SW480 (cell line): ENCODE measurements at places on chromosomes 5 and 9.

GRCh38 chr9:133696071-133696472, 42.1 kb downstream of the SARDH start:
- DNase-seq: no peak

- no peak for DNase-seq
Observed at GRCh38 chr5:78103232-78103918, 191.1 kb downstream of the AP3B1 start.

DNA sequence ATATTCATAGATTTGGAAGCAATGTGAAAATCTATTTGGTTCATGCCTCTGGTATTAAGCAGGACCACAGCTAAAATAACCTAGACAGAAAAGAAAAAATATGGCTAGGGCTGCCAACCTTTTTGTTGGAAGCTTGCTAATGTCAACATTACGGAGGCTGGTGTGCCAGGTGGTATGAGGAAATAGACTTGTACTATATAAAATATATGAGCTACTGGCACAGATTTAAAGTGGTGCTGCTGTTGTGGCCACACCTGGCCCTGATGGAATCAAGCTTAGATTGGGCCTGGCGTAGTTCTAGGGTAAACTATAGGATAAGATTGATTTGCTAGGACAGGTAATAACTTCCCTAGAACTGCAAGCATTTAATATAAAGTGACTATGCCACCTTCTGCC, 10.6 kb upstream of the PARP8 start:
- no peak for DNase-seq

- no peak for DNase-seq
Observed at GRCh38 chr5:140234377-140234989, 59.5 kb downstream of the CYSTM1 start.

DNA sequence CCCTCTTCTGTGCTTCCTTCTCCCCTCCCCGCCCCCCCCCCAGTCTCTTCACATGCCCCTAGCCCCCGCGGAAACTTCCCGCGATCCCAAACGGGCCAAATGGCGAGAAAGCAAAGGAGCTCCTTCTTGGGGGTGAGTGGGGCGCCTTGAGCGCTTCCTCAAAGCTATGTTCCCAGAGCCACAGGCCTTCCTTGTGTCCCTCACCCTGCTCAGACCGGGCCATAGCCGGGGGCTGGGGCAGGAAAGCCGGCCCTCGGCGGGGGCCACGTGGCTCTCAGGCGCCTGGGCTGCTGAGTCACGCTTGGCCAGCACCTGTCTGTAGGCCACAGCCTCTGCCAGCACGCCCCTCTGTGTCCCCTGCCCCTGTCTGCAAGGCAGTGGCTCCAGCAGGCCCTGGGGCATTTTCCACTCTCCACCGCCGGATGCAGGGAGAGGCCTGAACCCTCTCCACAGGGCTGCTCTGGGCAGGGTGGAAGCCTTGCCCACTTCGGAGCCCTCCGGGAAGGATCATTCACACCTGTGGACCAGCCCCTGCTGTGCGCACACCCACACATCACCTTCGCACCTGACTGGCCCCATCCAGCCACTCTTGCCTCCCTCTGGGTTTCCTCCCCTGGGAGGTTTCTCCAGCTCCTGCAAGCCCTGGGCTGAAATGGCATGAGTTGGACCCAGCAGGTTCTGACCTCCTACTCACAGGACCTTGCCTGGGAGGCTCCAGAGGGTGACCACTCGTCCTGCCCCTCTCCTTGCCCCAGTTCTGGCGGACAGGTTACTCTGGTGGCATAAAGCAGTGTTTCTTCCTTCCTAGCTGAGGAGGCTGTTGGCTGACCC, 1.2 kb upstream of the SQSTM1 start:
- DNase-seq: peak; percentile 92

DNA sequence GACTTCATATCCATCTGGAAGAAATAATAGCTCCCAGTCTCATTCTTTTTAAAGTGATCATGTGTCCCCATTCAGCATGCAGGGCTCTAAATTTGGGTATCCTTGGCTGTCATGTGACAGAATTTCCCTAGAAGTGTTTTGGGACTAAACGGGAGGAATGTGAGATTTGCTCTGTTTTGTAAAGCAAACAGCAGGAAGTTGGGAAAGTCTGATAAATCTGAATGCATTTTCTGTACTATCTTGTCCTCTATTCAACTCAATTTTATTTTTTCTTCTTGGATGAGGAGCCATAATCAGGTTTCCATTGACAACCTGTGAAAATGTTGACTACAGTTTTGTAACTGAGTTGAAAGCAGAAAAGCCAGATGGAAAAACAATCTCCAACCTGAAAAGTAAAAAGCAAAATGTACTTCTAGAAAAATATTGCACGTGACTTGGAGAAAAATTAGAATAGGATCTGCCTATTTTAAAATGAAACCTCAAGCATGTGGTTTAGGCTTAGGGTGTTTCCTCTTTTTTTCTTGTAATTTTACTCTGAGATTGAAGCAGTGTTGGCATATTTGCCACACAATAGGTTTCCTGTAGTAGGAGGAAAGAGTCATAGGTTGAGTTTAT, 76.2 kb upstream of the IL6ST start:
- DNase-seq: no peak

GRCh38 chr5:126809916-126810315, 33.0 kb downstream of the LMNB1 start:
- no peak for DNase-seq

- DNase-seq: peak; percentile 48
Observed at GRCh38 chr9:122051351-122052321, 41.5 kb downstream of the TTLL11 start.

- DNase-seq: no peak
Observed at GRCh38 chr5:5364932-5365331, 57.5 kb upstream of the ICE1 start.

- no peak for DNase-seq
Observed at GRCh38 chr9:119881898-119882297, 512.7 kb upstream of the BRINP1 start.

- no peak for DNase-seq
Observed at GRCh38 chr9:124537926-124538325, 30.7 kb upstream of the NR5A1 start.

GRCh38 chr9:89360465-89360864, 42.2 kb downstream of the SECISBP2 start:
- no peak for DNase-seq

DNA sequence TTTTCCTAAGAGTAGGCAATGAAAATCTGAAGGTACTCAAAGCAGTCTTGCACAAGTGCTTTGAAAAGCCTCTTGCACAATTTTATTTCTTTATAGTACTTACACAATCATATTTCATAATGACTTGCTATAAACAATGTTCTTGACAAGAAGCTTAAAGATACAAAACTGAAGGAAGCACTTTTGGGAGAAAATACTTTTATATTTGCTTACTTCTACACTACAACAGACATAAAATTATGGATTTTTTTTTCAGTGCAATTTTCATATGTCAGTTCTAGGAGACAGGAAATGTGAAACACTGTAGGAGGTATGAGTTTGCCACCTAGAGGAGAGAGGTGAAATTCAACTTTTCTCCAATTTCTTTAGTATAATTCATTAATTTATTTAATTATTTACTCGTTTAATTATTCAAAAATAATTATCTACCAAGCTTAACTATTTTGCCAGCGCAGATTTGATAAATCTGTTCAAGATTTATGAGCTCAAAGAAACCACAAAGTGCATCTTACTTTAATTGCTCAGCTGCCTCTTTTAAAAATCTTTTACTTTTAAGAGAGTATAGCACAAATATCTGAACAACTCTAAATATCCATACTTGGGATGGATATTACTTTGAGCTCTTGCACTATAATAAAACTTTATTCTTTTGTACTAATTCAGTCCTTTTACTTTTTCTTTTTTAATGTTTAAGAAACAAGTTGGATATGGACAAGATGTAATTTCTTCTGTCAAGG, 29.0 kb upstream of the CDKN2B start:
- DNase-seq: peak; percentile 47
